ENCODE measurements at places on chromosomes 6 and 20.

GRCh38 chr20:49006446-49006980 is 39.6 kb upstream of the CSE1L start:
- DNase-seq: no peak

DNA sequence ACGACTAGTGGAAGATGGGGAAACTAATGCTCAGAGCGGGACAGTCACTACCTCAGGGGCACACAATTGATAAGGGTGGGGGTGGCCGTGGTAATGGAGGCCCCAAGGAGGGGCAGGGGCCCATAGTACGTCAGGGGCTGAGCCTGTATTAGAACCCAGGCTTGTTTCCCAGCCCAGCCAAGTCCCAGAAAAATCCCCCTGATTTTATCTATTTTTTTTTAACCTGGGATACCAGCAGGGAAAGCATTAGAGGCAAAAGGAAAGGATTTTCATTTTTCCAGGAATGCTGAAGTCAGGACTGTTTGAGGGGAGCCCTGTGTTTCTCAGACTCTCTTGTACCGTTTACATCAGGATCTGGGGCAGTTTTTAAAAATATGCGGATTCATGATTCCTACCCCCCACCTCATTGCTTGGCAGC is 382 bp downstream of the MYH7B start:
- no peak for DNase-seq

GRCh38 chr6:149336609-149336928 is 19.1 kb downstream of the TAB2 start:
- DNase-seq: peak; percentile 15

GRCh38 chr20:50163570-50164317 is 10.2 kb upstream of the PEDS1 start:
- peak; percentile 63 for DNase-seq

GRCh38 chr20:18839507-18840247 is 26.1 kb downstream of the SCP2D1 start:
- no peak for DNase-seq
